ENCODE measurements at places on chromosomes 7 and 10.

GRCh38 chr7:27202018-27202861 is 2.3 kb upstream of the HOXA13 start:
- DNase-seq, result no peak

DNA sequence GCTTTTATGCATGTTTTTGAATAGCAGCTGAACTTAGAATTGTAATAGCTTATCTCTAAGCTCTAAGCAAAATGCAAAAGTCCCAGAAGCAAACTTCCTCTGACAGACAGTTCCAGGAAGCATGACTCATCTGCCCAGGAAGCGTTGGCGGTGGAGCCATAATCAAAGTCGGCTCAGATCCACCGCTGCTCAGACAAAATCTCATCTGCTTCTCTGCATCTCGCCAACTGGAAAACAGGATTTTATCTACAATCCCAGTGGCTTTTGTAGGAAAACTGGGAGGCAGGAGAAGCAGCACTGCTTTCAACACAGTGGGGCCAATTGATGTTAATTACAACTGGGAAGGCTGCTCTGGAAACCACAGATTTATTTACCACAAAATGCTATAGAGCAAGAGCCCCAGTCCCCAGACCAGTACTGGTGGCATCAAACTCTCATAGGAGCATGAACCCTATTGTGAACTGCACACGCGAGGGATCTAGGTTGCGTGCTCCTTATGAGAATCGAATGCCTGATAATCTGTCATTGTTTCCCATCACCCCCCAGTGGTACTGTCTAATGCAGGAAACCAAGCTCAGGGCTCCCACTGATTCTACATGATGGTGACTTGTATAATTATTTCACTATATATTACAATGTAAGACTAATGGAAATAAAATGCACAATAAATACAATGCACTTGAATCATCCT is 99.9 kb downstream of the CUBN start:
- DNase-seq, result peak; percentile 84

GRCh38 chr7:17298102-17298839 is at the start of gene AHR:
TSS of gene AHR (plus strand) at chr7:17298652. CDS start at chr7:17299265, 613 bp downstream.
- DNase-seq, result peak; percentile 94

DNA sequence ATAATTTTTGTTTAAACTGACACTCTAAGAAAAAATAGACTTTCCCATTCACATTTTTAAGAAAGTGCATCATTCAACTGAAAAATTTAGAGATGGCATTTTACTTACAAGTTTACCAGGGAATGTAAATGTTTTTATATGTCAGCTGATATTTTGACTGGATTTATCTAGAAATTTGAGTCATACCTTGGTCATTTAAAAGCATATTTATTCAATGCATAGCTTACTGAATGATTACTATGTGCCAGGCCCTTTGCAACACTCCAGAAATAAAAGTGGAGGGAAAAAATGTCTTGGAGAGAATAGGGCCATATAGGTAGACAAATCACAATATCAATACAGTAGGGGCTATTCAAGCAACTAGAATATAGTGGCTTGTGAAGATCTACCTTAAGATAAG is 98.4 kb upstream of the FAM3C start:
- no peak for DNase-seq

- peak; percentile 4 for DNase-seq
Observed at GRCh38 chr10:124842721-124843120, 41.1 kb downstream of the ABRAXAS2 start.

GRCh38 chr7:27697861-27698430 is 35.3 kb upstream of the HIBADH start:
- peak; percentile 14 for DNase-seq

DNA sequence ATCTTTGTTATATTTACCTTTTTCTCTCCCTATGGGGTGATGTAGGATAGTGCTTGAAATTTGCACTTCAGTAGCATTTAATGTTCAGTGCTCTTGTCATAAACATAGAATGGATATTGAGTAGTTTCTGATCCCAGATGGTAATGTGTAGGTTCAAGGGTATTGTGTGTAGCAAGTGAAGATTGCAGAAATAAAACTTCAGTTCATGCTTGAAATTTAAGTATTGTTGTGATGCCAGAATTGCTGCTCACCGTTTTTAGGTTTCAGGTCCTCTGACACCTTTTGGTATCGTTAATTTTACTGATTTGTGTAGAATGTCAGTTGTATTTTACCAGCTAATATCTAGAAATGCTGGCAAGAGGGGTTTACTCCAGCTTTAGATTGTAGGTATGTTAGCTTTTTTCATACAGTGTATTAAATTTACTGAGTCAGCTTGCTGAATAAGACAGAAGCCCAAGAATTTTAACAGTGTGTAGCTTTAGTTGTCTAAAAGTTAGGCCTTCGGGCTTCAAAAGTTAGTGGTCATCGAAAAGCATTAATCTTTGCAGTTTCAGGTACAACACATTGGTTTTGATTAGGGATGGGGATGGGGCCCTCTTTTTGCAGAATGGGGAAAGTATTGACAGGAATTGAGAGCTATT is 1.9 kb downstream of the PTEN start:
- DNase-seq, result no peak

DNA sequence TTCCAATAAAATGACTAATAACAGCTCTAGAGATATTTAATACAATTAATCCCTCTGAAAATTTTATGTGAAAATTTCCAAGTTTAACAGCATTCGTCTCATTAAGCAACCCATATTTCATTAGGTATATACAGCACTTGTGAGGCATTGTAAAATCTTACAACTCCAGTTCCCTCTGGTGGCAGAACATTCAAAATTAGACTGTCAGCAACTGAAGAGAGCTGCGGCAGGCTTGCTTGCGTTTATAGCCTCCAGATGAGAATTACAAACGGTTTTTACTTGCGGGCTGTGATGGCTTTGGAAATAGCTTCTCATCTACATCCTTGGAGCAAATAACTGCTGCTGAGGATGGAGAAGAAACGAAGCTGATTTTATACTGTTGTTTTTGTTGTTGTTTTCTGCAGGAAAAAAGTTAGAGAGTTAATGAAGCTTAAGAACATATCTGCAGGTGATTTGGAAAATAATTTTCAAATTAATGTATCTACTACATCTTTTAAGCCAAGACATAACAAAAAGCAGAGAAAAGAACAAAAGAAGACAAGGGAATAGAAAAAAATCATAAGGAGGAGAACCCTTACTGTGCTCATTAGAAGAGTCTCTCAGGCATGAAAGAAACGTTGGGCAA is 171.3 kb downstream of the MAGI2 start:
- DNase-seq, result peak; percentile 86

DNA sequence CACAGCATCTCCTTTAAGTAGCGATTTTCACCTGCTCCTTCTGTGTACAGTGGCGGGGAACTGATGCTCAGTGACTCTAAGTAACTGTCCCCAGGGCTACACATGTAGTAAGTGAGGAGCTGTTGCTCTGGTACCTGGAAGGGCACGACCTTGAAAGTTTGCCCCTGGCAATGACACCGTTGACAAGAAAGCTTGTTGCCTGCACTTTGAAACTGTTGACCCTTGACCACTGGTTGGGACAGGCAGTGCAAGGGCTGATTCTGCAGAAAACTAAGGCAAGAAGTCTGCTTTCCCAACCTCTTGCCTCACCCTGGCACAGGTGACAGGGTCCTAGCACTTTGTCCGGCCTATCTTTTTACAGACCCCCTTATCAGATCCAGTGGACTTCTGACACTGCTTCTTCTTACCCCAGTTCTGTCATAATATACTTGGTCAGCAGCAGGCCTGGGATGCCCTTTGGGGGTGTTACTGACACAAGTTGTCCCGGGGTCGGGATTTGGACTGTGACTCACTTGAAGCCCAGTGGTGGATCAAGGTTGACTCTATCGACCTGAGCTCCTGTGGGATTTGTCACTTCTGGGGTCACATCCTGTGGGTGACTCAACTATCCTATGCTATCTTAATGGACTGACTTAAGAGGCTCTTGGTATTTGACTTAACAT is 5.8 kb downstream of the ACSL5 start:
- peak; percentile 8 for DNase-seq

DNA sequence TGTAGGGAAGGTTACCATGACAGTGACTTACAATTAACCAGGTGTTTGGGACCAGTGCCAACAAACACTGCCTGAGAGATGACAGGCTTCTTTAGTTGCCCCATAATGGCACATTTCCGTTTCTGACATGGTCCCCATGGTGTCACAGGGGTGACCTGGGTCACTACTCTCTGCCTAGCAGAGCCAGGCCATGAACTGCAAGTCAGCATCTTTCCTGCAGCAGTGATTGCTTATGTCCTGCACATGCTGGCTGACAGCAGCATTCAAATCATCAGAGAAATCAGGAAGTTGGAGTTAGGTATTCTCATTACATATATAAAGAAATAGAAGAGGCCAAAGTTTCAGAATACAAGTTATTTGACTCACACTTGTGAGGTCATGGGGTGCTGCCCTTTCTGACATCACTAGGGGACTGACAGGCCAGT is 47.1 kb upstream of the ZNRF2 start:
- DNase-seq, result no peak

DNA sequence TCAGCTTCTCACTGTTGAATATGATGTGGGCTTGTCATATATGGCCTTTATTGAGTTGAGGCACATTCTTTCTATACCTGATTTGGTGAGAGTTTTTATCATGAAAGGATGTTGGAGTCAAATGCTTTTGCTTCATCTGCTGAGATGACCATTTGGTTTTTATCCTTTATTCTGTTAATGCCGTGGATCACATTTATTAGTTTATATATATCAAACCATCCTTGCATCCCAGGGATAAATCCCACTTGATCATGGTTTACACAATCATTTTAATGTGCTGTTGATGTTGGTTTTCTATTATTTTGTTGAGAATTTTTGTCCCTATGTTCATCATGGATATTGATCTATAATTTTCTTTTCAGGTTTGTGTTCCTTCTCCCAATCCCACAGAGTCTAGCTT is 67.0 kb downstream of the EBLN1 start:
- DNase-seq, result no peak

DNA sequence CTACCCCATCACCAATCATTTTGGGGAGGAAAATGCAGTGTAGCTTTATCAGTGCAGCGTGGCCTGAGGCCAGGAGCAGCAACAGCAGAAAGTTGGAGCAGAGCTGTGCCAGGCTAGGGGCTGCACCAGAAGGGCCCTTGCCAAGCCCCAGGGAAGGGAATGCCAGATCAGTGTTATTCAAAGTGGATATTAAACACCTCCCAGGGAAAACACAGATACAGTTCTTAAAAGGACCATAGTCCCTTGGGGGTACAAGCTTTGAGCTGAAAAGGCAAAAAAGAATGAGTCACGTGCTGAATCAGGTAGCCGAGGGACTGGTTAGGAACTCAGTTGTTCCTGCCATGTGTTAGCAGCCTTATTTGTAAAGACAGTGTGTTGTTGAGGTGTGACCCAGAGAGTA is 54.0 kb downstream of the GSDME start:
- DNase-seq, result no peak

- DNase-seq, result peak; percentile 41
Observed at GRCh38 chr10:133378251-133379096, 588 bp upstream of the PAOX start.

DNA sequence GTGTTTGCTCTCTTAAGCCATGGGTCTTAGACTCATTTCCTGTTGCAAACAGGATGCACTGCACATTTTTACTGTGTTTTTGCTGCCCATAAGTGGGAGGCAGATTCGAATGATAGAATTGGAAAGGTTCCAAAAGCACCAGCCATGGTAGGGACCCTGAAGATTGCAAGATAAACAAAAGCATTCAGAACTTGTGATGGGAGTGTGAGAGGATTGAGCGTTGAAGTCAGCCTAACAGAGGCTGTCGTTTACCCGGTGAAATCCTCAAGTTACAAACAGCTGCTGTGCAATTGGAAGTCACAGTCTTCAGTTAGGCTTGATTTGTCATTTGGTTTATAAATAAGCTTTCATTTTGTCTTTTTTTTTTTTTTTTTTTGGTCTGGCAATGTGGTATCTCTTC is 192.7 kb upstream of the MKI67 start:
- DNase-seq, result no peak

GRCh38 chr7:124072603-124073309 is 39.9 kb upstream of the TMEM229A start:
- DNase-seq, result peak; percentile 38

DNA sequence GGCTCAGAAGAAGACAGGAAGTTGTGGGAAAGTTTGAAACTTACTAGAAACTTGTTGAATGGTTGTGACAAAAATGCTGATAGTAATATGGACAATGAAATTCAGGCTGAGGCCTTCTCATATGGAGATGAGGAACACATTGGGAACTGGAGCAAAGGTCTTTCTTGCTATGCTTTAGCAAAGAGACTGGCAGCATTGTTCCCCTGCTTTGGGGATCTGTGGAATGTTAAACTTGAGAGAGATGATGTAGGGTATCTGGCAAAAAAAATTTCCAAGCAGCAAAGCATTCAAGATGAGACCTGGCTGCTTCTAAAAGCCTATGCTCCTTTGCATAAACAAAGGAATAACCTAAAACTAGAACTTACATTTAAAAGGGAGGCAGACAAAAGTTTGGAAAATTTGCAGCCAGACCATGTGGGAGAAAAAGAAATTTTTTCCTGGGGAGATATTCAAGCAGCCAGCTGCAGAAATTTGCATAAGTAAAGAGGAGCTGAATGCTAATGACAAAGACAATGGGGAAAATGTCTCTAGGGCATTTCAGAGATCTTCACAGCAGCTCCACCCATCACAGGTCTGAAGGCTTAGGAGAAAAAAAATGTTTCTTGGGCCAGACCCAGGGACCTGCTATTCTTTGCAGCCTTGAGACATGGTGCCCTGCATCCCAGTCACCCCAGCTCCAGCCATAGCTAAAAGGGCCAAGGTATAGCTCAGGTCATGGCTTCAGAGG is 16.5 kb upstream of the KCND2 start:
- no peak for DNase-seq

DNA sequence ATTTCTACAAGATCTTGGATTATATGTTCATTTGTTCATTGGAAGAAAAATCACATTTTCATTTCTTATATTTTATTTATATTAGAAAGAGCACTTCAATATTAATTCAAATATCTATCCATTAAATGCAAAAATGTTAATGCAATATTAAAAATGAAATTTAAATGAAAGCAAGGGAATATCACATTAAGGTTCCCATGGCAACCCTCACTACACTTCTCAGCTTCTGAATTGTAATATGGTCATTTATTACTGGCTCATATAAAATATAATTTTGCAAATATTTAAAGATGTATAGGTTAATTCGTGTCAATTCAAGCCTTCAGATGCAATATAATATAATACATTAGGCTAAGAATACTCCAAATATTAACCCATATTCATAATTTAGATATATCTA is 38.8 kb downstream of the XRCC2 start:
- no peak for DNase-seq

GRCh38 chr10:125263551-125263950 is 103.2 kb upstream of the CTBP2 start:
- peak; percentile 52 for DNase-seq

- no peak for DNase-seq
Observed at GRCh38 chr7:5586279-5586962, 162.8 kb upstream of the TNRC18 start.

- DNase-seq, result peak; percentile 20
Observed at GRCh38 chr7:149598721-149599308, 101.2 kb upstream of the ZNF746 start.

DNA sequence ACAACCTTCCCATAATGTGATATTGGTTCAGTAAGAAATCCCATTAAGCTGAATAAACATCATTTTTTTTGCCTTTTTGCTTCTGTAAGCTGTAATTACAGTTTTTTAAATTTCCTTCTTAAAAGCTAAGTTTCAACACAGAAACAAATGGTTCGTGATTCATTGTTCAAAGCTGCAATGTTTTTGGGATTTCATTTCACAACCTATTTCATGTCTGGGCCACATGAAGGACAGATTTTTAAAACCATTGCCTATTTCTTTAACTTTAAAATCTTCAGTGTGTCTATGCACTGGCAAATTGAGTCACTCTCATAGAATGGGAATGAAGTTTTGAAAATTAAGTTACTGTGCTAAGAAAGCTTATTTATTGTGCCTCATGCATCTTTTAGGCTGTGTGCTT is 66.9 kb downstream of the TFPI2 start:
- DNase-seq, result no peak
